ENCODE measurements at places on chromosomes 5 and 9.

DNA sequence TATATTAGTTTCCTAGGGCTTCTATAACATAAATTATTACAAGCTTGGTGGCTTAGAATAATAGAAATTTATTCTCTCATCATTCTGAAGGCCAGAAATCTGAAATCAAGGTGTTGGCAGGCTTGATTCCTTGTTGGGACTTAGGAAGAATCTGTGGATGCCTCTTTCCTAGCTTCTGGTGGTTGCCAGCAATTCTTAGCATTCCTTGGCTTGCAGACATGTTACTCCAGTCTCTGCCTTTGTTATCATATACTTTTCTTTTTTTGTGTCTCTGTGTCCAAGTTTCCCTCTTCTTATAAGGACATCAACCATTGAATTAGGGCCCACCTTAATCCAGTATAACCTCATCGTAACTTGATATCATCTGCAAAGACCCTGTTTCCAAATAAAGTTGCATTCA, 31.4 kb downstream of the CTNNA1 start:
- no peak for DNase-seq

DNA sequence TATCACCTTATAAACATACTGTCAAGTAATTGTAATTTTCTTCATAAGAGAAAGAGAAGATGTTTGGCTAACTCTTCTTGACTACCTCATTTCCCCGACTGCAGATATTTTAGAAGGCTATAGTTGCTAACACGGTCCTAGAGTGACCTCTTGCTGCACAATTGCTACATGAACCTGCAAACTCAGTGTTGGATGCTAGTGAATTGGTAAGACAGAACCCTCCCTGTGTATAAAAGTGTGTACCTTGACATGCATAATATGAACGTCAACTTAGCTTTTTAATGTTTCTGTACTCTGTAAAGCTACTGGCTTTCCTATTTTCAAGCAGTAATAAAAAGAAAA, 46.7 kb upstream of the CER1 start:
- DNase-seq: no peak

- no peak for DNase-seq
Measured at GRCh38 chr5:141633871-141634561, 2.6 kb downstream of the HDAC3 start.

DNA sequence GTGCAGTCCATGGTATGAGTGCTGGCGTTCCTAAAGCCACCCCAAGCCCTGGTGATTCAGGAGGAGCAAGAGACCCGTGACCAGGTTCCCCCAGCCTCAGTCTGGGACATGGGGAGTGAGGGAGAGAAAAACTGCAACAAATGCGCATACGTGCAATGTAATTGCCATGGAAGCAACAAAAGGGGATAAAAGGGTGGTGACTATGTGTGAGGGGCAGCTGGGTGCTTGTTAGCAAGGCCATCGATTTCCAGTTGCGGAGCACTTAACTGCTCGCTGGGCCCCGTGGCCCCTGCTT, 709 bp upstream of the SH3PXD2B start:
- DNase-seq: no peak

DNA sequence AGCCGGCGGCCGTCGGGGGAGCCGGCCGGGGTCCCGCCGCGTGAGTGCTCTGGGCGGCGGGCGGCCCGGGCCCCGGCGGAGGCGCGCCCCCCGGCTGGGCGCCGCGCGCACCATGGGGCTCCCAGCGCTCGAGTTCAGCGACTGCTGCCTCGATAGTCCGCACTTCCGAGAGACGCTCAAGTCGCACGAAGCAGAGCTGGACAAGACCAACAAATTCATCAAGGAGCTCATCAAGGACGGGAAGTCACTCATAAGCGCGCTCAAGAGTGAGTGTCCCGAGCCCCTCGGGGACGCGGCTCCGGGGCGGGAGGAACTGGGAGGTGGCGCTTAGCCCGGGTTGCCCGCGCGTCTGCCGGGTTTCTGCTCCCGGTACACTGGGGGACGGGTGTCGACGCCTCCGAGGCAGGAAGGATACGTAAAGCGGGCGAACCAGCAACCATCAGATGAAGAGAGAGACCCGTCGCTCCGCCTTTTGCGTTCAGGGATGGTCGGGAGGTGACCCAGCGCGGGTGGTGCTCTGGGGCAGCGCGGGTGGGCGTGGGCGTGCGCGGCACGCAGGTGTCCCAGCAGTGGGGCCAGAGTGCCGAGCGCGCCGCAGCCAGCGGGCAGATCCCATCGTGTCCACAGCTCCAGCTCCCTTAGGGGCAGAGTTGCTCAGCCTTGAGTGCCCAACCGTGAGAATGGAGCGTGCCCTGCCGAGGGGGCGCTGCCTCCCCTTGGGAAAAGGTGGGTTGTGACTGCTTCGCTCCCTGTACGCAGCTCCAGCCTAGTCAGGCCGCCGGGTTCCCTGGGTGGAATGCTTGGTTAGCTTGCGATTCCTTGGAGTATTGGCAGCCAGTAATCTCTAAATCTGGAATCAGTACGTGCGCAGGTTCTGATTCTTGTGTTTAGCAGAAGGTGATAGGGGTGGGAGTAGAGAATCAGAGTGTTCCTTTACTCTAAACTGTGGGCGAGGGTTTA, 753 bp downstream of the ARHGAP26 start:
- DNase-seq: peak; percentile 63

DNA sequence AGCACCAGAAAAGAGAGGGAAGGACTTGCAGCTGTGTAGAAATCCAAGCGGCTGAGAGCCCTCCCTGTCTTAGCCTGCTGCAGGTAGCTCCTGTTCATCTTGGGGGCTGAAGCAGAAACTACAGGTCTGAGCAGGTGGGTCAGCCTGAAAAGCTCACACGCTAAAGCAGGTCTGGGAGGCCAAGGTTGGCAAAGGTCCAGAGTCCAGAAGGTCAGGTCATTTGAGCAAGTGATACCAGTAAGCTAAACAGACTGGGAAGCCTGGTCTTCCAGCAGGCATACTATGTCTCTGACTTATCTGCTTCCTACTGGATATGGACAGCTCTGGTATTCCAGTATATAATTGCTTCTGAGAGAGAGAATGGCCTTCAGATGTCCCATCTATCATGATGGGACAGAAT, 26.2 kb downstream of the PTCD2 start:
- DNase-seq: no peak

- DNase-seq: no peak
Measured at GRCh38 chr9:27353474-27354229, 56.7 kb upstream of the EQTN start.

DNA sequence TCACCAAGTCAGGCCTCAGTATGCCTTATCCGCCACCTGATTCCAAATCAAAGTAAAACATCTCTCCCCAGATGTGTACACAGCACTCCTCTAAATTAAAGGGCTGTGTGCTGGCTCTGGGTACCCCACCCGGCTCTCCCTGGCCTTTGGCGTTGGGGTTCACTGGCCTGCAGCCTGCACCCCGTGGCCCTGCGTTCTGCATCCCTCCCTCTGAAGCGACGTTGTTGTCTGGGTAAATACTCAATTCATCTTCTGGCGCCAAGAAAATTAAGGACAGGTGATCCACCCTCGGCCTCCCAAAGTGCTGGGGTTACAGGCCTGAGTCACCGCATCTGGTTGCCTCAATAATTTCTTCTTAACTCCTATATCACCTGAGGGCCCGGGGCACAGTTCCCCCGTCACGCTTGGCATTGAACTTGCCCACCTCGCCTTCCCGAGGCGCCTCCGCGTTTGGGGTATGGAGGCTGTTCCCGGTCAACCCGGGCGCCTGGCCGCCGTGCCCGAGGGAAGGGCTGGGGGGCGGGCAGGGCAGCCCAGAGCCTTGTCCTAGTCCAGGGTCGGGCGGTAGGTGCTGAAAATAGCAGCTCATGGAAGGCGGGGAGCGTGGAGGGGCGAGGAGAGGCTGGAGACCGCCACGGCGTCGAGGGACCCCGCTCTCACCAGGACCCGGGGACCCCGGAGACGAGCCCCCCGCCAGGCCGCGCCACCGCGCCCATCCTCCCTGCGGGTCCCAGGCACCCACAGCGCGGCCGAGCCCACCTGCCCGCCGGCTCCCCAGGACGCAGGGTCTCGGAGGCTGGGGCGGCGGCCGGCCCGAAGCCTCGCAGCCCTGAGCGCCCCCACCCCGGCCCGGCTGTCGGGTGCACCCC, 531 bp downstream of the ABO start:
- DNase-seq: no peak

DNA sequence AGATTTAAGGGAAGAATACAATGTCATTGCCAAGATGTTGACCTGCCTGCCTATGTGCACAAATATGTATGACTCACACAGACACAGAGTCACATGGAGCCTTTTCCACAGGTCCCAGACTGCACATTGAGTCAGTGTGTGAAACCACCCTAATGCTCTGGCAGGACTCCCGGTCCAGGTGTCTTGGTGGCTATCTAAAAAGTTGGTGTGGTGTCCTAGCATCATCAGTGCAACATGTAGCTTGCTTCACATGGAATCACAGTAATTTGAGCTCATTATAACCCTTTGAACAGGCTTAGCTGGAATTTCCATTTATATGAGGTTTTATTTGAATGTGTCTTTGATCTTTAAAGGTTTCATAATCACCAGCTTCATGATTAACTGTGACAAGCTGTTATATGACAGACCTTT, 10.7 kb downstream of the IFNA5 start:
- no peak for DNase-seq

GRCh38 chr5:63055421-63055820, 476.8 kb downstream of the LRRC70 start:
- no peak for DNase-seq

DNA sequence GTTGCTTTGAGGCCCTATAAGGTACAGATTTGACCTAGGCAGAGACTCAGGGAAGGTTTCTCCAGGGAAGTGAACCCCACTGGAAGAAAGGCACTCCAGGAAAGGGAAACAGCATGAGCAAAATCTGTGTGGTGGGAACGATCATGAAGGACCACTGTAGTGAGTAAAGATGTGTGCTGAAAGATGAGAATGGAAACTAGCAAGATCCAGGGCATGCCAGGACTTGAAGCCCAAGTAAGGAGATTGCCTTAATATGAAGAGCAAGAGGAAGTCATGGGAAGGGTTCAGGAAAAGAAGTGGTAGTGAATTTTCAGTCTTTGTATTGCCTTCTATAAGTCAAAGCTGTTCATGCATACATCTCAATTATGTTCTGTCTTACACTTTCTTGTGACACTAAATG, 55.2 kb upstream of the SLIT3 start:
- DNase-seq: no peak

DNA sequence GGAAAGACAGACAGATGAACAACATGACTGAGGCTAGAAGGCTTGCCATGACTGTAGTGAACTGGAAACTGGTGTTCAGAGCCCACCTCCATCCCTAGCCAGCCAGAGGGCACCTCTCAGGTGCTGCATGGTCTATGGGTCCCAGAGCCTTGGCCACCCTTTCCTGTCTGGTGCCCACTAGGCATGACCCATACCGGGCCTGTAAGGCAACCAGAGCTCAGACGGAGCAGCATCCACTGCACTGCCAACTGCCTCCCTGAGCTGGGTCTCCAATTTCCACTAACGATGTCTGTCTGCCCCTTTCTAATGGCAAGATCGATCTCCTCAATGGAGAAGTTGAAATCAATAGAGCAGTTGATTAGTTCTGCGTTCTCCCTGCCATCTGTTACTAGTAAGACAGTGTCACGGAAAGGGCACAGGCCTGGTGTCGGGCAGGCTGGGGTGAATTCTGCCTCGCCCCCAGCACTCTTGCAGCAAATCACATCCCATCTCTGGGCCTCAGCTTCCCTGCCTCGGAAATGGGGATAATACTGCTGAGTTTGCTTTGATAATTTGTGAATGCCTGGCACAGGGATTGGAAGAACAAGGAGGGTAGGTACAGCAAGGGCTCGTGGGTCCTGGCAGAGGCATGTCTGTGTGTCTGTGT, 172.3 kb upstream of the MVB12B start:
- DNase-seq: no peak

DNA sequence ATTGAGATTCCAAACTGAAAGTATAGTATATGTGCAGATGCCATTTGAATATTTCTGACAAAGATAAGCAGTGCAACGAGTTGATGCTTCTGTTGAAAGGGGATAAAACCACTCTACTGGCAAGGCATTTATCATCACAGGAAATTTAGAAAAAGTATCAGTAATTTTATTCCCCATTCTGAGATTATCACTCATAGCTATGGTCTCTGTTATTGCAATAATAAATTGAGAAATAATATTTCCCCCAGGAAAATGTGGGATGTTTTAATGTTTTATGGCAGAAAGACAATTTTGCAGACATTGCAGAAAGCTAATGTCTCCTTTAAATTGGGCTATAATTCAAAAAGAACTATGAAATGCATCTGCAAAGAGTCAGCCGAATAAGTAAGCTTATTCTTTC, 1612.7 kb upstream of the ACO1 start:
- DNase-seq: no peak

GRCh38 chr5:42001673-42002072, 76.6 kb downstream of the FBXO4 start:
- no peak for DNase-seq

All from CD4-positive, alpha-beta T cell treated with Interleukin-12 subunit alpha and Interleukin-12 subunit beta, for 1 hour (primary cell).